T-helper 2 cell treated with Interferon-gamma antibody and Interleukin-4, amounts not matched to agents 5 μg/mL and 100 μg/mL, for 36 hours (primary cell): ENCODE measurements at places on chromosomes 16 and 17.

DNA sequence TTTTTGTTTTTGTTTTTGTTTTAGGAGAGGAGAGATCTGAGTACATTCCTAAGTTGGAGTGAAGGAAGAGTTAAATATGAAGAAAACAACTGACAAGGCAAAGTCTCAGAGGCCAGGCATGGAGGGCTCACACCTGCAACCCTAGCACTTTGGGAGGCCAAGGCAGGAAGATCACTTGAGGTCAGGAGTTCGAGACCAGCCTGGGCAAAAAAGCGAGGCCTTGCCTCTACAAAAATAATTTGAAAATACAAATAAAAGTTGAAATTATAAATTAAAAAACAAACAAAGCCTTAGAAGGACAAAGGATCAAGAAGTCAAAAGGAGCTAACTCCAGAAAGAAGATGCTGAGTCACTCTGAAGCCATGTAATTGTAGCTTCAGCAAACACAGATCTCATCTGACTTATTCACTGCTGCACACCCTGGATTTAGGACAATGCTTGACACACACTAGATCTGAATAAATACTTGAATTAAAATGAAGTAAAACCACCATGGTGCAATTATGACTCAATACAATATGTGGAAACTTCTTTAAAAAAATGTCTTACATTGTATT, 9.1 kb downstream of the CEP20 start:
- no peak for DNase-seq

DNA sequence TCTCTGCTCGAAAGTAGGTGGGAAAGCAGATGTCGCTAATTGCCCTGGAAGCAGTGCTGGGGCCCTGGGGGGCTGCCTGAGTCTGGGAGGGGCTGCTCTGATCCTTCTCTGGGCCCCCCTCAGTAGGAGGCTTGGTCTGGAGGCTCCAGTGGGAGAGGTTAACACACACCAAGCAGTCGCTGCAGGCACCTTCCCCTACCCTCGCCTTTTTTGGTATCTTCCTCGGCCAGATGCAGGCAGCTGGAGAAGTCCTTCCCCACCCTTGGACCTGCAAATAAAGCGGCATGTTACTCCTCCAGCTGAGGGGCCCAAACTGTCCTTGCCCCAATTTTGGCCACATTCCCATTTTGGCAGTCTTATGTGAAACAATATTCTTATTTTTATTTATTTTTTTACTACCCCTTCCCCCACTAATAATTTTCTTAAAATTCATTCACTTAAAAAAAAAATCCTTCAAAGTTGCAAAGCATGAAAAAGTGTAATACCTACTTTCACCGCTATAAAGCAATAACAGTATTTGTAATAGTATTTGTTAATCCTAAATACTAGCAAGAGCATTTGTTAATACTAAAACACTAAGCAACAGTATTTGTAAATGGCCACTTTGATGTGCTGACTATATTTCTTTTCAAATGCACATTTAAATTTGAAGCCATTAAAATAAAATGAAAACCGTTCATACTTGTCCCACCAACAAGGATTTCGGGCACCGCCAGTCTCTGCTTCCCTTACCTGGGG, 15.0 kb downstream of the C16orf46 start:
- no peak for DNase-seq

DNA sequence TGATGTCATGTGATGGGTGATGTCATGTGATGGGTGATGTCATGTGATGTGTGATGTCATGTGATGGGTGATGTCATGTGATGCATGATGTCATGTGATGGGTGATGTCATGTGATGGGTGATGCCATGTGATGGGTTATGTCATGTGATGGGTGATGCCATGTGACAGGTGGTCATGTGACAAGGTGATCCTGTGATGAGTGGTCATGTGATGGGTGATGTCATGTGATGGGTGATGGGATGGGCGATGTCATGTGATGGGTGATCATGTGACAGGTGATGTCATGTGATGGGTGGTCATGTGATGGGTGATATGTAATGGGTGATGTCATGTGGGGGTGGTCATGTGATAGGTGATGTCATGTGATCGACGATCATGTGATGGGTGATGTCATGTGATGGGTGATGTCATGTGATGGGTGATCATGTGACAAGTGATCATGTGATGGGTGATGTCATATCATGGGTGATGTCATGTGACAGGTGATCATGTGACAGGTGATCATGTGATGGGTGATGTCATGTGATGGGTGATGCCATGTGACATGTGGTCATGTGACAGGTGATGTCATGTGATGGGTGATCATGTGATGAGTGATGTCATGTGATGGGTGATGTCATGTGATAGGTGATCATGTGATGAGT, 17.2 kb downstream of the CD300LB start:
- DNase-seq, result peak; percentile 67

- no peak for DNase-seq
These were observed 1.4 kb upstream of the CD2BP2 start for GRCh38 chr16:30356401-30357084.

- DNase-seq, result no peak
These were observed 4.4 kb upstream of the PVALEF start for GRCh38 chr17:81160747-81161453.

DNA sequence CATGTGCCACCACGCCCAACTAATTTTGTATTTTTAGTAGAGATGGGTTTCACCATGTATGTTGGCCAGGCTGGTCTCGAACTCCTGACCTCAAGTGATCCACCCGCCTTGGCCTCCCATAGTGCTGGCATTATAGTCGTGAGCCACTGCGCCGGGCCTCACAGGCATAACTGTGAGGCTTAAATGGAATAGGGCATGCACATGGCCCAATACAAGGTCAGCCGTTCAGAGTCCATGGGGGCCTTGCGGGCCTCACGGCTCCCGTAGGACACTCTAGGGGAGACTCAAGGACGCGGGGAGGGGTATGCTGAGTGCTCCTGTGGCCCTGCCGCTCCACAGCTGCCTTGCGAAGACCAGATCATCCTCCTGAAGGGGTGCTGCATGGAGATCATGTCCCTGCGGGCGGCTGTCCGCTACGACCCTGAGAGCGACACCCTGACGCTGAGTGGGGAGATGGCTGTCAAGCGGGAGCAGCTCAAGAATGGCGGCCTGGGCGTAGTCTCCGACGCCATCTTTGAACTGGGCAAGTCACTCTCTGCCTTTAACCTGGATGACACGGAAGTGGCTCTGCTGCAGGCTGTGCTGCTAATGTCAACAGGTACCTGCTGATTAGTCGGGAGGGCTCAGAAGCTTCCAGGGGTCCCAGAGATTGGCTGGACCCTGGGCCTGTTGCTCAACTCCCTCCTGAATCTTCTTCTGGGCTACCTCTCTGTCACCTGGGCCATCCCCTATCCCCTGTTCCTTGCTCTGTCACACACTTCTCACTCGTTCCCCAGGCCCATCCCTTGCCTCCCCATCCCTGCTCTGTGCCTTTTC, 12.3 kb downstream of the NR1D1 start:
- DNase-seq, result no peak

DNA sequence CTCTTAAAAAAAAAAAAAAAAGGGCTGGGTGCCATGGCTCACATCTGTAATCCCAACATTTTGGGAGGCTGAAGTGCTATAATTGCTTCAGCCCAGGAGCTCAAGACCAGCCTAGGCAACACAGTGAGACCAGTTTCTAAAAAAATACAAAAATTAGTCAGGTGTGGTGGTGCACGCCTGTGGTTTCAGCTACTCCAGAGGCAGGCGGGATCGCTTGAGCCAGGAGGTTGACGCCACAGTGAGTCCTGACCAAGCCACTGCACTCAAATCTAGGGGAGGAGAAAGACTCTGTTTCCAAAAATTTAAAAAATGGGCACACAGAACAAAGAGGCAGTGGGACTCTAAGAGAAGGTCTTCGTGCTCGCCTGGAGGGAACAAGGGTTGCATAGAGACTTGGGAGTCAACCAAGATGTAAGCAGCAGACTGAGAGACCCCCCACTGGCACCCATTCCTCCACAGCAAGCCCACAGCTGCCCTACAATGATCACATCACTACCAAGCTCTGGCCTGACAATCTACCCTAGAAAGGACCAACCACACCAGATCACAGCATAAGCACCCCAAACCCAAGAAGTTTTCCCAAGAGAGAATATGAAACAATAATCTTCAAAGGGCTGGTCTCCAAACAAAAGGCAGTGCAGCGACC, 121.6 kb downstream of the ANKRD11 start:
- no peak for DNase-seq

DNA sequence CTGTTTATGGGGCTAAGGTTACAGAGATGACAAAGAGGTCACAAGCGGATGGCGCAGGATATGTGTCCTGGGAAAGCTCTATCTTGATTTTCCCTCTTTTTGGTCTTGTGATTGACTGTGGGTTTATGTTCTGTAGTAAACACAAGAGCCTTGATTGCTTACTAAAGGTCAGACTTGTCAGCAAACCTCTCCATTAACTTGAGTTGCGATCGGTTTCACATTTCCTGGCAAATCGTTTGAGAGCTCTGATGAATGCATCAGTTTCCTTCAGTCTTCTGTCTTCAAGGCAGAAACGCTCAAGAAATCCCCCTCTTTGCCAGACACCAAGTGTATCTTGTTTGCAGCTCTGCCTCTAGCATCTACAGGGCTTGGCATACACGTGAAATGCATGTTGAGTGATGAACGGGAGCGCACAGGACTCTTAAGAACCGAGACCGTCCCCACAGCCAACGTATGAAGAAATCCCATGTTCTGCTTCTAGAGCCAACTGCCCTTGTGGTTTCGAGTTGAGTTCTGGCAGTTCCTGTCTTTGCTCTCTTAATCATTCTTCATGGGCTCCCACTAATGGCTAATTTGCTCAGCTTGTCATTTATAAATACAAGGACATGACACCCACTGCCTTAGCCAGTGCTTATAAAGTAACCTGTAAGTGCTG, 143.3 kb downstream of the PITPNC1 start:
- DNase-seq, result no peak

- no peak for DNase-seq
These were observed 115.3 kb downstream of the SLC39A11 start for GRCh38 chr17:72976971-72977770.

DNA sequence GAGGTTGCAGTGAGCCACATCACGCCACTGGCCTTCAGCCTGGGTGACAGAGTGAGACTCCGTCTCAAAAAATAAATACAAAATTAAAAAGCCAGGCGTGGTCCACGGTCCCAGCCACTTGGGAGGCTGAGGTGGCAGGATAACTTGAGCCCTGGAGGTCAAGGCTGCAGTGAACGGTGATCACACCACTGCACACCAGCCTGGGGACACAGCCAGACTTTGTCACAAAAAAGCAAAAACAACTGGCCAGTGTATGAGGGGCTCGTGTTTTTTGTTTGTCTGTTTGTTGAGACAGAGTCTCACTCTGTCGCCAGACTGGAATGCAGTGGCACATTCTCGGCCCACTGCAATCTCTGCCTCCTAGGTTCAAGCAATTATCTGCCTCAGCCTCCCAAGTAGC, 1.2 kb upstream of the UBB start:
- no peak for DNase-seq

DNA sequence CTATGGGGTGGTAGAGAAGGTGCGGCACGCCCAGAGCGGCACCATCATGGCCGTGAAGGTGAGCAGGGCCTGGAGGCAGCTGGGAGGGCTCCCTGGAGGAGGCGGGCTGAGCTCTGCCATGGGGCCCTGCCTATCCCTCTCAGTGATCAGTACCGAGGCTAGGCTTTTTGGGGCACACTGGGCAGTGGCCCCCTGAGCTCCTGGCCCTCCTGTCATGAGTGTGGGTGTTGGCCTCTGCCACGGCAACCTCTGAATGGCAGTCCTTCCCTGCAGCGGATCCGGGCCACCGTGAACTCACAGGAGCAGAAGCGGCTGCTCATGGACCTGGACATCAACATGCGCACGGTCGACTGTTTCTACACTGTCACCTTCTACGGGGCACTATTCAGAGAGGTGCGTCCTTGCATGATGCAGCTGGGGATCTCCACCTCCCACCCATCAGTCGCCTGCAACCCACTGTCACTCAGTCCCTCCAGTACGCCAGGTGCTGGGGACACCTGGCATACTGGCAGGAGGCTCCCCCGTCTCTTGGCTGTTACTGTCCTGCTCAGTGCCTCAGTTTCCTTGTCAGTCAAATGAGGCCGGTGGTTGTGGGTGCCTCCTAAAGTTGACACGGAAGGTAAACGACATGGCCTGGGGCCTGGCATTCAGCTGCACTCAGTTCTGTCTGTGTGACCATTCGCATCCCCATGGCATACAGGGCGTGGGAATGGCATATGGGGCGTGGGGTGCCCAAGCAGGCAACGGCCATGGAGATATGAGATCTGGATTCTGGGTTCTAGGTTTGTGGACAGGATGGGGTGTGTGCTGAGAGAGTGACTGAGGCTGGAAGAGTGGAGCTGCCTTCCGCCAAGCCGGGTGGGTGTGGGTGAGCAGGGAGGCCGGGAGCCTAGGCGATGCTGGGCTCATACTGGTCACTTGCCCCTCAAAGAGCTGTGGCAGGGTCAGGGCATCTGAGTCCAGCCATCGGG, 16.4 kb downstream of the MAP2K3 start:
- no peak for DNase-seq

- no peak for DNase-seq
These were observed 17.4 kb downstream of the DUSP14 start for GRCh38 chr17:37507111-37507510.

- no peak for DNase-seq
These were observed 173.0 kb upstream of the GOT2 start for GRCh38 chr16:58906981-58907715.

- DNase-seq, result no peak
These were observed 30.7 kb downstream of the PIMREG start for GRCh38 chr17:6474906-6475305.

GRCh38 chr17:35895636-35896587, 15.8 kb upstream of the CCL5 start:
- DNase-seq, result peak; percentile 64

DNA sequence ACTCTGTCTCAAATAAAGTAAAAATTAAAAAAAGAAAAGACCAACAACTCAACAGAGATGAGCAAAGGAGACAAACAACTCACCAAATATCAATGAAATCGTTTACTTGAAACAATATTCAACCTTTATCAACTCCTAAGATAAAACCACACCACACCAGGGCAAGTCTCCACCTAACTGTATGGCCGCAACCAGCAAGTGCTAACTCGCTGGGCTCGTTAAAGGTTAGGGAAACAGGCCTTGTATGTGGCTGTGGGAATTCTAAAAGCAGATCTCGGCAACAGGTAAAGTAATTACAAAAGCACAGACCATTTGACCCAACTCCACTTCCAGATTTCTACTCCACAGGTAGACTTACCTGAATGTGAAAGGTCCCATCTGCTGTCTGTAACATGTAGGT, 9.3 kb downstream of the ZCCHC14 start:
- DNase-seq, result no peak

- DNase-seq, result no peak
These were observed 56.2 kb upstream of the DNAJA2 start for GRCh38 chr16:47029724-47030123.

GRCh38 chr16:50067290-50067853, 1.6 kb downstream of the HEATR3 start:
- DNase-seq, result peak; percentile 13

- DNase-seq, result no peak
These were observed at the start of gene TNK1 for GRCh38 chr17:7380855-7381683. Gene TNK1, plus strand, starts transcription at chr17:7381089. Its CDS starts 1,838 bp downstream, at chr17:7382927.

- DNase-seq, result no peak
These were observed 32.5 kb upstream of the DHRS7B start for GRCh38 chr17:21094298-21094704.

DNA sequence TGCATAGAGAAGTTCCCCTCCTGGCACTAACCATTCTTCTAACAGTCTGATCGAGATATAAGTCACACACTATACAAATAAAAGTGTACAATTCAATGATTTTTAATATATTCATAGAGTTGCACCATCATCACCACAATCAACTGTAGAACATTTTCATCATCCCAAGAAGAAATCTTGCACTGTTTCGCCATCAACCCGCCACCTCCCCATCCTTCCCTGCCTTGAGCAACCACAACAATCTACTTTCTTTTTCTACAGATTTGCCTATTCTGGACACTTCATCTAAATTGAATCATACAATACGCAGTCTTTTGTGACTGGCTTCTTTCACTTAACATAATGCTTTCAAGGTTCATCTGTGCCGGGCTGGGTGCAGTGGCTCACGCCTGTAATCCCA, 33.0 kb upstream of the GUCY2D start:
- no peak for DNase-seq
